ENCODE measurements at places on chromosomes 12 and 14.

DNA sequence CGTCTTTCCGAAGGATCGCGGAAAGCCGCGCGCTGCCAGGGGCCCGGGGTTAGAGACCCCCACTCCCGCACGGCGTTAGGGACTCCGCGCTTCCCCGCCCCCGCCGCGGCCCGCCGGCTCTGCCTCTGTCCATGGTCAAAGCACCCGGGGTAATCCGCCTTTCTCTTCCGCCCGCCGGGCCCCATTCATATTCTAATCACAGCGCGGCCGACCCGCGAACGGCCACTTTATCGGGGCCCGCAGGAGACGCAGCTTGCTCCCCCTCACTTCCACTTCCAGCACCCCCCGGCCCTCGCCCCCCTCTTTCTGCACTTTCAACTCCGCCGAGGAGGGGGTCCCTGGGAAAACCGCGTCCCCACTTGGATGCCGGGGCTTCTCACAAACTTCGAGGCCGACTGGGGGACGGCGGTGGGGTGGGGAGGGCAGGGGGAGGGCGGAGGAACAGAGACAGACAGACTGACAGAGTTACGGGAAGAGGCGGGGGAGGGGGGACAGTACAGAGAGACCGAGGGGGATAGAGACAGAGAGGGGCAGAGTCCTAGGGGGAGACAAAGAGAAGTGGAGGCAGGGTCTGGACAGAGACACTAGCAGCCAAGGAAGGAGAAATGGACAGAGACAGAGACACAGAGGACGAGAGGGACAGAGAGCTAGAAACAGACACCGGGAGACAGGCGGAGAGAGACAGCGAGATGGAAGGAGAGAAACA is 1.1 kb upstream of the RFX4 start:
- no peak for DNase-seq

DNA sequence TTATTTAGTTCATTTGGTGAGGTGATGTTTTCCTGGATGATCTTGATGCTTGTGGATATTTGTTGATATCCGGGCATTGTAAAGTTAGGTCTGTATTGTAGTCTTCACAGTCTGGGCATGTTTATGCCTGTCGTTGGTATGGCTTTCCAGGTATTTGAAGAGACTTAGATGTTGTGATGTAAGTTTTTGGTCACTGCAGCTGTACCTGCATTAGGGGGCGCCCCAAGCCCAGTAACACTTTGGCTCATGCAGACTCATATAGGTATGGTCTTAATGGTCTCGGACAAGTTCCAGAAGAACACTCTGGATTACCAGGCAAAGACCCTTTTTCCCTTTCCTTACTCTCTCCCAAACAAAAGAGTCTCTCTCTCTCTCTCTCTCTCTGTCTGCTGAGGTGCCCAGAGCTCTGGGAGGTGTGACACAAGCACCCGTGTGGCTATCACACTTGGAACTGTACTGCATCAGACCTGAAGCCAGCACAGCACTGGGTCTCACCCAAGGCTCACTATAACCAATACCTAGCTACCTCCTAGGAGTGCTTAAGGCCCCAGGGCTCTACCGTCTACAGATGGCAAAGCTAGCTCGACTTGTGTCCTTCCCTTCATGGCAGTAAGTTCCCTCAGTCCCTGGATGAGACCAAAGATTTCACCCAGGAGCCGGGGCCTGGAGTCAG is 425.8 kb upstream of the ATXN7L3B start:
- DNase-seq, result no peak

DNA sequence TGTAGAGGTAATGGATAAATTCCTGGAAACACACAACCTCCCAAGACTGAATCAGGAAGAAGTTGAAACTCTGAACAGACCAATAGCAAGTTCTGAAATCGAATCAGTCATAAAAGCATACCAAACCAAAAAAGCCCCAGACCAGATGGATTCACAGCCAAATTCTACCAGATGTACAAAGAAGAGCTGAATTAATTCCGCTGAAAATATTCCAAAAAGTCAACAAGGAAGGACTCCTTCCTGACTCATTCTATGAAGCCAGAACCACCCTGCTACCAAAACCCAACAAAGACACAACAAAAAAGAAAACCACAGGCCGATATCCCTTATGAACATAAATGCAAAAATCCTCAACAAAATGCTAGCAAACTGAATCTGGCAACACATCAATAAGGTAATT is 81.5 kb downstream of the SLC38A4 start:
- no peak for DNase-seq

GRCh38 chr12:92341065-92341668 is 195.5 kb upstream of the BTG1 start:
- no peak for DNase-seq

GRCh38 chr12:119486599-119487154 is 106.9 kb upstream of the TMEM233 start:
- DNase-seq, result no peak

GRCh38 chr14:93014058-93015023 is 91.4 kb downstream of the CHGA start:
- DNase-seq, result no peak

- no peak for DNase-seq
Measured at GRCh38 chr12:95336387-95337067, 118.9 kb downstream of the VEZT start.

- DNase-seq, result no peak
Measured at GRCh38 chr14:61225344-61225743, 55.8 kb downstream of the TMEM30B start.

DNA sequence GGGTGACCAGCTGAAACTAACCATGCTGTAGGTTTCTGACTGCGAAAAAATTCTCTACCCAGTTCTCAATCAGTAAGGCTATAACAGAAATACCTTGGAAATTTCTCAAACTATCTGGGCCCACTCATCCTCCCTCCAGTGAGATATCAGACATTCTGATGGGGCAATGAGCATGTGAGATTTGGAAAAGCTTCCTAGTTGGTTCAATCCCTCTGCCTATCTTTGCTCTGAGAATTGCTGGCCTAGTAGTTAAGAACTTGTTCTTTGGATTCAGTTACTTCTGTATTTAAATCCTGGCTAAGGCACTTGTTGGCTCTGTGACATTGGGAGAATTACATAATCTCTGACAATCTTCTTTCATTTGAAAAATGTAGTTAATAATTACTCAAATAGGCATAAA is 119.4 kb downstream of the SLC15A5 start:
- DNase-seq, result no peak

DNA sequence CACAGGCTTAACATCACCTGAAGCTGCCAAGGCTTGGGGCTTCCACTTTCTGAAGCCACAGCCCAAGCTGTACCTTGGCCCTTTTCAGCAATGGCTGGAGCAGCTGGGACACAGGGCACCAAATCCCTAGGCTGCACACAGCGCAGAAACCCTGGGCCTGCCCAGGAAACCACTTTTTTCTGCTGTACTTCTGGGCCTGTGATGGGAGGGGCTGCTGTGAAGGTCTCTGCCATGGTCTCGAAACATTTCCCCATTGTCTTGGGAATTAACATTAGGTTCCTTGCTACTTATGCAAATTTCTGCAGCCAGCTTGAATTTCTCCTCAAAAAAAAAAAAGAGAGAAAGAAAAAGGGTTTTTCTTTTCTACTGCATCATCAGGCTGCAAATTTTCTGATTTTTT is 219.1 kb downstream of the RPL10L start:
- DNase-seq, result no peak

GRCh38 chr12:70267550-70267949 is 24.3 kb downstream of the CNOT2 start:
- no peak for DNase-seq

- peak; percentile 25 for DNase-seq
Measured at GRCh38 chr12:96719660-96720362, 187.2 kb upstream of the NEDD1 start.

GRCh38 chr14:96256407-96256806 is 397 bp downstream of the BDKRB1 start:
- DNase-seq, result no peak

- DNase-seq, result no peak
Measured at GRCh38 chr12:132998741-132999140, 12.6 kb downstream of the ZNF26 start.

DNA sequence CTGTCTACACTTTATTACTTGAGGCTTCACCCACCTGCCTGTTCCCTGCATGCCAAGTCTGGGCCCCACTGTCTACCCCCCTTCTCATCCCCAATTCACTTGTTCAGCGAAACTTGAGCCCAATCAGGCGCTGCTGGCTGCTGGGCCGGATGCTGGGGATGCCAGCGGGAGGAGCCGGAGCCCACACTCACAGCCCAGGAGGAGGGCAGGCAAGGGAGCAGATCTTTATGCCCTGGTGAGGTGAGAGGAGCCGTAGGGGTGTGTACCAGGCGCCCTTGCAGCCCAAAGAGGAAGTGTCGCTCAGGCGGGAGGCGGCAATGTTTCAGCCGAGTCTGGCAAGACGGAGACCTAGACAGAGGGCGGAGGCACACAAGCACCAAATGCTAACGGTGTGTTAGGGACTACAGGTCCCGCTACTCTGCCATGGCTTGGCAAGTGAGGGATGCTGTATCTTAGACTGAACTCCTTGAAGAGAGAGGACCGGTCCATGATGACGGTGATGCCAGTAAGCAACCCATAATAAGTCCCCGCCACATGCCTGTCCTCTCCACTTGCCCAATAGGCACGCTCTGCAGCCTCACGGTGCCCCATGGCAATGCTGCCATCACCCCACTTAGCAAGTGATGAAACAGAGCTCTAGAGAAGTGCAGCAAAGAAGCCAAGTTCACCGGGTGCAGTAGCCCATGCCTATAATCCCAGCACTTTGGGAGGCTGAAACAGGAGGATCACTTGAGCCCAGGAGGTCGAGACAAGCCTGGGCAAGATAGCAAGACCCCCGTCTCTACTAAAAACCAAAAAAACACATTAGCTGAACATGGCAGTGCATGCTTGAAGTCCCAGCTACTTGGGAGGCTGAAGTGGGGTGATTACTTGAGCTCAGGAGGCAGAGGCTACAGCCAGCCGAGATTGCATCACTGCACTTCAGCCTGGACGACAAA is 41.6 kb downstream of the LRRC74A start:
- peak; percentile 30 for DNase-seq

DNA sequence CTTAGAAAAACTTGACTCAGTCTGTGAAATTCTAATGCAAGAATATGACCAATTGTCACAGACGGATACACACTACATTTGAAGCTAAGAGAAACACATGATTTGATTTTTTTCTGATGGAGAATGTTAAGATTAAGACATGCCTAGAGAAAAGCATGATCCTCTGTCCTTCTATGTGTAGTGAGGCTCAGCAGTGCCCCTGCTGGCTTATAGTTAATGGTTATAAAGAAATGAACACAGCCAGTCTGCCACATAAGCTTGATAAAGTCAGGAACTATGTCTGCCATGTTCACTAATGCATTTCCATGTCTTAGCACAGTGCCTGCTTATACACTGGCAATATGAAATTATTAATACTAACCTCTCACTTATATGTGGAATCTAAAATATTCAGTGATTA is 168.1 kb upstream of the DAAM1 start:
- DNase-seq, result no peak

- DNase-seq, result no peak
Measured at GRCh38 chr14:53950031-53950793, 6.4 kb downstream of the BMP4 start.

GRCh38 chr14:52380294-52380693 is 66.2 kb downstream of the PTGER2 start:
- peak; percentile 29 for DNase-seq

DNA sequence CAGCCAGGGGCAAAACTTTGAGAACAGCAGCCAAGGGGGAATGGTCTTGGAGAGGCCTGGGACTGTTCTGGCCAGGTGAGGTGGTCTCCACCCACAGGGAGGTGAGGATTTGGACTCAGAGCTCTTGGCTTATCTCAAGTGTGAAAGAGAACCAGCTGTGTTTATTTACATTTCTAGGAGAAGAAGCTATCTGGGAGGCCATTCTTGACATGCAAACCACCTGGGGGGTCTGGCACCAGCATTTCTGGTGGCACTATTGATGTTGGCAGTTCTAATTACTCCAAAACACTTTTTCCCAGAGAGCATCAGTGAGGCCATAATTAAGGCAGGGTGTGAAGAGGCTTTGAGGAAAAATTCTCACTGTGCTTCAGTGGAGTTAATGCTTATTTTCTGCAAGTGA is 95.1 kb downstream of the CAND1 start:
- DNase-seq, result no peak

DNA sequence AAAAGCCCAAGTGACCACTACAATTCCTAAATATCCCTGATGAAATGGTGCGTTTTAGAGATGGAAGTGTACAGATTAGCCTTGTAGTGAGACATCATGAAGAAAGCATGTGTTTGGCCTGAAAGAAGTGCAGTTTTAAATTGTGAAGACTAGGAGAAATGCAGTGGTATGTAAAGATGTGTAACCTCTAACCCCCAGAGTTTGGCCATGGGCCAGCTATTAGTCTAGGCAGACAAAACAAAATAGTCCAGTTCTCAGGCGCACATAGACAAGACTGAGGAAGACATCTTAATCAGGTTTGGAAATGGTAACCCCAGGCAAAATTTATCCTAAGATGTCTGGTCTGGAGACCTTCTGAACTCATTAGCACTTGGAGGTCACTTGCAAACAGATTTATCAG is 23.4 kb downstream of the WBP11 start:
- no peak for DNase-seq

- DNase-seq, result peak; percentile 38
Measured at GRCh38 chr12:111596985-111597830, 1.9 kb downstream of the ATXN2 start.

- DNase-seq, result no peak
Measured at GRCh38 chr12:14873440-14874185, 12.0 kb downstream of the MGP start.

GRCh38 chr14:77314043-77314442 is 6.6 kb downstream of the POMT2 start:
- DNase-seq, result no peak

- no peak for DNase-seq
Measured at GRCh38 chr14:63551332-63551731, 8.2 kb upstream of the PPP2R5E start.

GRCh38 chr12:109448707-109449390 is 28.3 kb downstream of the KCTD10 start:
- no peak for DNase-seq

DNA sequence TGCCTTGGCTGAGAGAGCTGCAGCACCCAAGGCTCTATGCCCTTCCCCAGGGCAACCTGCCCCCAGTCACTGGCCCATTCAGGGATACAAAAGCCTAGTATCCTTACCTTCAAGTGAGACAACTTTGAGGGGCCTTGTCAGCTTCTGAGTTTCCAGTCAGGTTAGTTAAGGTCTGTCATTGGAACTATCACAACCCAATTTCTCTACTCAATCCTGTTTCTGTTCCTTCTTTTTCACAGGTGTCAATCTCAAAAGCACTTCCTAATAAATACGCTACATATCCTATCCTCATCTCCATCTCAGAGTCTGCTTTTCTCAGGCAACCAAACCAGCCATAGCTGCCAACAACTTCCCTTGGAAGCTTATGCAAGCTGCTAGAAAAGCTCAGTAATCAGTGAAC is 4.9 kb upstream of the PTGDR start:
- no peak for DNase-seq

- DNase-seq, result no peak
Measured at GRCh38 chr12:132551641-132552031, 58.7 kb downstream of the LRCOL1 start.

- DNase-seq, result no peak
Measured at GRCh38 chr12:86015026-86015425, 140.9 kb downstream of the NTS start.

GRCh38 chr14:73142216-73142615 is 5.9 kb downstream of the PSEN1 start:
- DNase-seq, result peak; percentile 33

- DNase-seq, result no peak
Measured at GRCh38 chr12:94128280-94128679, 20.1 kb upstream of the PLXNC1 start.

Measured in GM19239 (cell line).